Naive B cell (primary cell): ENCODE measurements at places on chromosomes 6 and 20.

DNA sequence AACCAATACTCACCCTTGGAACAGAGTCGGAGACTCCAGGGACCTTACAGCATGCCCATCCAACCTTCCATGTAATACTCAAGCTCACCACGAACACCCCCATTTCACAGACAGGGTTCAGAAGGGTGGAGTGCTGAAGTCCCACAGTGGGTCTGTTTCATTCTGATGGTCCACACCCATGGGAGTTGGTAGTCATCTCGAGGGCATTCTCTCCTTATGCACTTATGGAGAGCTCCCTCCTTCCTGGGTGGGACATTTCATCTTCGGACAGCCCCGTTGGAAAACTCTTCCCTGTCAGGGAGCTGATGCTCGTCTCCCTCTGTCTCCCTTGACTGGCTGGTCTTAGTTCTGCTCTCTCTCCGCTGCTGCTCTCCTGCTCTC lies 38.9 kb downstream of the COX4I2 start:
- no peak for DNase-seq

GRCh38 chr20:34004790-34005457 lies 11.2 kb downstream of the RALY start:
- no peak for DNase-seq

DNA sequence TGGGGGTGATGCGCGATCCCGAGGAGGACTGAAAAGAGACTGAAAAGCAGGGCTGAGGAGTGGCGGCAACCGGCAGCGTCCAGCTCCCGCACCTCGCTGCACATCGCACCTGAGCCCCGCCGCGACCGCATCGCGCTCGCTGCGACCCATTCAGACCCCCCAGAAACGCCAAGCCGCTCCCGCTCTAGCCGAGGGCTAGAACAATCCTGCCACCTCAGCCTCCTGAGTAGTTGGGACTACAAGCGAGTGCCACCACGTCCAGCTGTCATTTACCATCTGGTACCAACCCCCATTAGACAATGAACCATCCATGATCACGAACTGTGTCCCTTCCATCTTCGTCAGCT lies 33.2 kb downstream of the HLA-A start:
- no peak for DNase-seq

GRCh38 chr6:170156448-170157375 lies 134.2 kb downstream of the DLL1 start:
- no peak for DNase-seq

DNA sequence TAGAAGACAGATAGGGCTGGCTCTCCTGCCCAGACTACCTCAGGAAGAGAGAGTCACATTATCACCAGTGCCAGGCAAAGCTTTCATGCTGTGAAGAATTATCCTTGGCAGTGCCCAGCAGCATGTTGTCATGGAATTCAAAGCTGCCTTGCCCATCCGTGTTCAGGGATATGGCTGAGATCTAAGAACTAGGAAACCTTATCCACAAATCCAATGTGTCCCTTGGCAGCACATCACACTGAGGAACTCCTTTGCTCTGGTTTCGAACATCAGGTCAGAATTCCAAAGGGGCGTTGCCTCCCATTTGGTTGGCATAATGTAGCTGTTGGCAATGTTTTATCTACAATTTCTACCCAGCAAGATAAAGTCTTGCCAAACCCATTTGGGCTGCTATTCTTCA lies 52.7 kb downstream of the ADGRF1 start:
- no peak for DNase-seq

GRCh38 chr6:70180901-70181599 lies 121.8 kb downstream of the COL9A1 start:
- no peak for DNase-seq
